A549 treated with DMSO at 1 μM for 4 hours (cell line): ENCODE measurements at places on chromosomes 6 and 20. TPM values are rescaled to one million over a fixed set of nuclear protein-coding genes. Genes with fewer than 3 reads are reported as not detected.

SNAP25 gene
- total RNA-seq: 16.7 to 22.0 TPM (median 18.6 TPM) in 5 replicates

ARMH2 gene
- not detected in 5 replicates for total RNA-seq

TREML1 gene
- total RNA-seq: not detected in 5 replicates

SLPI gene
- 9.1 to 13.4 TPM (median 11.7 TPM) in 5 replicates for total RNA-seq

SNRPB gene
- 932 to 1,046 TPM (median 968 TPM) in 5 replicates for total RNA-seq

THBS2 gene
- 0.01 to 0.17 TPM in 2 of 5 replicates, not detected in the others for total RNA-seq

MROH8 gene
- 0.62 to 1.1 TPM (median 1.00 TPM) in 5 replicates for total RNA-seq

ADGRF5 gene
- not detected in 5 replicates for total RNA-seq

XKR7 gene
- 0.01 to 0.04 TPM (median 0.02 TPM) in 5 replicates for total RNA-seq

SLC18B1 gene
- 5.0 to 6.2 TPM (median 5.7 TPM) in 5 replicates for total RNA-seq

SOBP gene
- total RNA-seq: 0.94 to 1.7 TPM (median 1.2 TPM) in 5 replicates

MYH7B gene
- 0.08 to 0.17 TPM (median 0.13 TPM) in 4 of 5 replicates, not detected in the other for total RNA-seq

SLC25A27 gene
- total RNA-seq: 0.36 to 1.0 TPM (median 0.87 TPM) in 5 replicates

IRF4 gene
- total RNA-seq: 0.09 to 0.32 TPM (median 0.12 TPM) in 5 replicates

CNPY3 gene
- total RNA-seq: 38.7 to 45.4 TPM (median 43.4 TPM) in 5 replicates

NRN1 gene
- 0.76 to 1.3 TPM (median 1.1 TPM) in 5 replicates for total RNA-seq

ZNF165 gene
- total RNA-seq: 0.93 to 1.2 TPM (median 1.0 TPM) in 5 replicates

MEP1A gene
- total RNA-seq: not detected in 5 replicates

SLC22A16 gene
- total RNA-seq: not detected in 5 replicates

HEY2 gene
- 0.06 to 0.09 TPM (median 0.08 TPM) in 5 replicates for total RNA-seq

OPRM1 gene
- total RNA-seq: not detected in 5 replicates

FAM83D gene
- 54.1 to 81.5 TPM (median 73.7 TPM) in 5 replicates for total RNA-seq

SAMD3 gene
- total RNA-seq: not detected in 5 replicates

CCDC170 gene
- 0.07 to 0.40 TPM (median 0.20 TPM) in 4 of 5 replicates, not detected in the other for total RNA-seq

JARID2 gene
- total RNA-seq: 8.8 to 10.9 TPM (median 10.5 TPM) in 5 replicates

LY6G5C gene
- total RNA-seq: 0.95 to 2.0 TPM (median 1.3 TPM) in 5 replicates

ETV7 gene
- total RNA-seq: 0.13 to 0.17 TPM (median 0.15 TPM) in 4 of 5 replicates, not detected in the other

CLPSL2 gene
- total RNA-seq: 0.38 to 0.76 TPM (median 0.57 TPM) in 4 of 5 replicates, not detected in the other

PERP gene
- 72.9 to 96.8 TPM (median 87.9 TPM) in 5 replicates for total RNA-seq

ZBTB22 gene
- 3.3 to 4.9 TPM (median 3.9 TPM) in 5 replicates for total RNA-seq

IP6K3 gene
- total RNA-seq: 0.06 to 0.15 TPM (median 0.09 TPM) in 5 replicates

CALHM4 gene
- not detected in 5 replicates for total RNA-seq

BACH2 gene
- 0.30 to 0.50 TPM (median 0.42 TPM) in 5 replicates for total RNA-seq
